H9 (cell line): ENCODE measurements at places on chromosomes 12 and 14. TPM values are rescaled to one million over a fixed set of nuclear protein-coding genes. Genes with fewer than 3 reads are reported as not detected.
A peak's percentile ranks its signal among the peaks of the same experiment; 100 is the strongest.

GRCh38 chr14:105171004-105171673, 2.6 kb upstream of the JAG2 start:
- no peaks in the 10 kb centered on the region for H3K36me3 ChIP-seq
- peaks cover 7% of the 10 kb centered on the region; the same call in 1 of the 2 replicates for H3K27me3 ChIP-seq
- no peaks in the 10 kb centered on the region for H3K4me1 ChIP-seq
- no peak overlapping the region for H3K4me3 ChIP-seq

GRCh38 chr12:114672817-114673168, 11.2 kb downstream of the TBX3 start:
- no peak for DNase-seq
- H3K27ac ChIP-seq: no peak overlapping the region
- peaks cover 15% of the 10 kb centered on the region for H3K4me1 ChIP-seq
- H3K27me3 ChIP-seq: peaks cover 86% of the 10 kb centered on the region
- H3K4me3 ChIP-seq: no peak overlapping the region

GRCh38 chr14:30317729-30318128, 241.2 kb upstream of the G2E3 start:
- H3K27me3 ChIP-seq: no peaks in the 10 kb centered on the region
- no peak for DNase-seq
- H3K36me3 ChIP-seq: no peaks in the 10 kb centered on the region
- no peak overlapping the region for H3K4me3 ChIP-seq
- H3K27ac ChIP-seq: no peak overlapping the region

DNA sequence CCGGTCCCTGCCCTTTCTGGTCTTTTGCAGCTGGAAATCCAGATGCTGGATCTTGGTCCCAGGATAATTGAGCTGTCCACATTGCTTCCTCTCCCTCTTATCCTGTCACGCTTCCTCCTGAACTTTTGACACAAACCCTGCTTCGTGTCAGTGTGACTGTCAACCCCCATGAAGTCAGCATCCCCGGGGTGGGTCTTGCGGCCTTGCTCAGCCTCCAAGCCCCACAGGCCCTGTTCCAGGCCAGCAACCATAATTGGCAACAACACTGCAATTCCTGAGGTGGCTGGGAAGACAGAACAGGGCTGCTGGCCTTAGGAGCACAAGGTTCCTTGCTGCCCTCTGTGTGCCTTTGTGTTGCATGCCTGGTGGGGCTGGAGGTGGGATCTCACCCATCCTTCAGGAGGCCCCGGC, 74.9 kb downstream of the NTF3 start:
- DNase-seq: no peak
- H3K4me1 ChIP-seq: no peaks in the 10 kb centered on the region
- no peaks in the 10 kb centered on the region; the same call in 1 of the 2 replicates for H3K27me3 ChIP-seq
- no peak overlapping the region for H3K4me3 ChIP-seq
- H3K36me3 ChIP-seq: no peaks in the 10 kb centered on the region

GRCh38 chr14:20306079-20306423, 300 bp upstream of the TTC5 start:
- H3K36me3 ChIP-seq: peaks cover 11% of the 10 kb centered on the region; the same call in 1 of the 2 replicates
- H3K27me3 ChIP-seq: no peaks in the 10 kb centered on the region
- peak overlapping the region; percentile 97 for H3K4me3 ChIP-seq
- no peak for DNase-seq

GRCh38 chr12:60872219-60872618, 1276.4 kb downstream of the SLC16A7 start:
- no peaks in the 10 kb centered on the region for H3K4me1 ChIP-seq
- no peak overlapping the region for H3K27ac ChIP-seq
- no peaks in the 10 kb centered on the region for H3K36me3 ChIP-seq
- no peak for DNase-seq
- no peaks in the 10 kb centered on the region for H3K27me3 ChIP-seq

- no peaks in the 10 kb centered on the region for H3K4me1 ChIP-seq
- no peak for DNase-seq
- H3K4me3 ChIP-seq: no peak overlapping the region
- H3K36me3 ChIP-seq: peaks cover 8% of the 10 kb centered on the region
- H3K27me3 ChIP-seq: no peaks in the 10 kb centered on the region
Observed at GRCh38 chr14:72503696-72504368, 390.1 kb downstream of the DPF3 start.

C1S gene
- 3.4 and 4.2 TPM in 2 replicates for total RNA-seq

AHNAK2 gene
- total RNA-seq: 2.3 and 2.8 TPM in 2 replicates

CD27 gene
- 0.29 and 0.37 TPM in 2 replicates for total RNA-seq

GRCh38 chr12:67649570-67650387, 1.2 kb downstream of the DYRK2 start:
- H3K4me1 ChIP-seq: peaks cover 4% of the 10 kb centered on the region; the same call in 1 of the 2 replicates
- peak overlapping the region; percentile 82 for H3K4me3 ChIP-seq
- no peak overlapping the region for H3K27ac ChIP-seq
- no peaks in the 10 kb centered on the region for H3K27me3 ChIP-seq

DNA sequence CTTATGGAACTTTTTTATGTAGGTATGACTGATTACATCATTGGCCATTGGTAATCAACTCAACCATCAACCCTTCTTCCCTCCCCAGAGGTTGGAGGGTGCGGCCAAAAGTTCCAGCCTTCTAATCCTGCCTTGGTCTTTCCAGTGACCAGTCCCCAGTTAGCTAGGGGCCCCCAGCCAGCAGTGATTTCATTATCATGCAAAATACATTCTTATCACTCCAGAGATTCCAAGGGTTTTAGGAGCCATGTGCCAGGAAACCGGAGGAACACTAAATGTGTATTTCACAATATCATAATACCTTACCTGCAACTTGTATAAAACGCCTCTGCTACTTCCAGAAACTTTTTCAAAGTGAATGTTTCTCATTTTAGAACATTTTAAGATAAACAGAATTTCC, 181.5 kb upstream of the PELI2 start:
- peaks cover 10% of the 10 kb centered on the region; the same call in 1 of the 2 replicates for H3K36me3 ChIP-seq
- H3K4me1 ChIP-seq: peaks cover 4% of the 10 kb centered on the region; the same call in 1 of the 2 replicates
- peak; percentile 46 for DNase-seq
- no peak overlapping the region for H3K27ac ChIP-seq

DNA sequence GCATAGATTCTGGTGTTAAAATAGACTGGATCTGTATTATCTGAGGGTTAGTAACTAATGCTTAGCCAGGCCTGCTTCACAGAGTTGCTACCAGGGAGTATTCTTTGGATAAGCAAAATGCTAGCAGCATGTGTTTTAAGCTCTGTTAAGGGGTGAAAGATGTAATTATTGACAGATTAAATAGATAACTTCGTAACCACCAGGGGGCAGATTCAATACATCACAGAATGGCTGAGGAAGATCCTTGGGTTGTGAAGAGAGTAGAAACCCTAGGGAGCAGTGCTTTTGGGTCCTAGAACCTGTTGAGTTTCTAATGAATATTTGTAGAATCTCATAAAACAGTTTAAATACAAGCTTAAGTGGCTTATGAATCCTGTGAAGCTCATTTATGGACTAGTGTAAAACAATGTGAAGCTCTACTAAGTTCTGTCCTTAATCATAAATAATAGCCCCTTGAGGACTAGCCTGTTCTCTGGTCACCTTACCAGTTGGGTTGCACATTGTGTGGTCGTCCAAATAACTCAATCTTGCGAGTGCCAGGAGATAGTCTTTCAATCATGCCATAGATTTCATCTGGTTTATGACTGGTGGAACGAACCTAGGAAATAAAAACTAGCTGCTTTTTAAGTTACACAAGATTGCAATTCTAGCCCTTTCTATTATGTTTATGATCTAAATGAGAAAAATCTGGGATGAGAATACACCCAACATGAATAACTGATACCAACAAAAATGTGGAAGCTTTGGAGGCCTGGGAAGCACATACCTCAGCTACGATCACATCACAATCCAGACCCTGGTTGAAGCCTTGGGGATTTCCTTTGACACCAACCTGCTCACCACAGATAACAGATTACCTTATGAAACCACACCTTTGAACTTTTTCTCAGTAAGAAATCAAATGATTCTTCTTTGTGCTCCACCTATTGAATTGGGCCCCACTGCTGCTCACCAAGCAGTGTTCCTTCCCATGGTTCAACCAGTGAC, 12.3 kb downstream of the METTL3 start:
- no peak overlapping the region for H3K4me3 ChIP-seq
- H3K27ac ChIP-seq: no peak overlapping the region
- H3K27me3 ChIP-seq: no peaks in the 10 kb centered on the region
- peaks cover 87% of the 10 kb centered on the region for H3K36me3 ChIP-seq
- no peak for DNase-seq
- H3K4me1 ChIP-seq: no peaks in the 10 kb centered on the region; the same call in 1 of the 2 replicates

DNA sequence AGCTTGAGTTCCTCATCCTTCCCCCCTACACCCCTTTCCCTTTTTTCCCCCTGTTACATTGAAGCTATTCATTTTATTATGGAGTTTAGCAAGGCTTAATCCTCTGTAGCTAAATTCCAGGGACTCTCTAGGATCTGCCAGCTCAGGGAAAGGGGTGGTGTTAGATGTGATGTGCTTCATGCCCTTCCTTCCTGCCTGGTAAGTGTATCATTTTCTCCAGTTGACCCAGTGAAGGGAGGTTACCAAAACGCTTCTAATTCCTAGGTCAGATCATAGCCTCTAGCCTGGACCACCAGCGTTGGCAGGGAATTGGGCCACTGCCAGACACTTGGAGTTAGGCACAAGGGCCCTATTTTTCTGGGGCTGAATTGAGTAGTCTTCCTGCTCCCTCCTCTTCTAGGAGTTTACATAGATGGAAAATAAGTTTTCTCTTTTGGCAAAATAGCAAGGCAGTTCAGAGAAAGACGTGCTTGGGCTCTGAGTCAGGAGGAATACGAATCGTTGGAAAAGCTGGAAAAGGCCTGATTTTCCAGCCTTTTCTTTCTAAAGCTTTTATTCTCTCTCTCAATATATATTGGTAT, 88.3 kb downstream of the NPAS3 start:
- no peaks in the 10 kb centered on the region for H3K36me3 ChIP-seq
- no peak overlapping the region for H3K27ac ChIP-seq
- no peaks in the 10 kb centered on the region for H3K4me1 ChIP-seq
- DNase-seq: no peak
- H3K27me3 ChIP-seq: no peaks in the 10 kb centered on the region
- H3K4me3 ChIP-seq: no peak overlapping the region

FBLN5 gene
- 1.0 and 1.3 TPM in 2 replicates for total RNA-seq
